ENCODE measurements at places on chromosomes 3 and 15.

- peaks cover 39% of the 10 kb centered on the region for H3K4me1 ChIP-seq
- H3K4me3 ChIP-seq: no peak overlapping the region
- DNase-seq: no peak
- peak overlapping the region; percentile 99 for H3K27ac ChIP-seq
- no peaks in the 10 kb centered on the region for H3K27me3 ChIP-seq
These were observed 2.6 kb upstream of the CCR4 start for GRCh38 chr3:32948625-32949445.

GRCh38 chr3:16181361-16181760 is 6.9 kb downstream of the GALNT15 start:
- no peak overlapping the region for H3K27ac ChIP-seq
- H3K4me3 ChIP-seq: no peak overlapping the region
- H3K36me3 ChIP-seq: no peaks in the 10 kb centered on the region

DNA sequence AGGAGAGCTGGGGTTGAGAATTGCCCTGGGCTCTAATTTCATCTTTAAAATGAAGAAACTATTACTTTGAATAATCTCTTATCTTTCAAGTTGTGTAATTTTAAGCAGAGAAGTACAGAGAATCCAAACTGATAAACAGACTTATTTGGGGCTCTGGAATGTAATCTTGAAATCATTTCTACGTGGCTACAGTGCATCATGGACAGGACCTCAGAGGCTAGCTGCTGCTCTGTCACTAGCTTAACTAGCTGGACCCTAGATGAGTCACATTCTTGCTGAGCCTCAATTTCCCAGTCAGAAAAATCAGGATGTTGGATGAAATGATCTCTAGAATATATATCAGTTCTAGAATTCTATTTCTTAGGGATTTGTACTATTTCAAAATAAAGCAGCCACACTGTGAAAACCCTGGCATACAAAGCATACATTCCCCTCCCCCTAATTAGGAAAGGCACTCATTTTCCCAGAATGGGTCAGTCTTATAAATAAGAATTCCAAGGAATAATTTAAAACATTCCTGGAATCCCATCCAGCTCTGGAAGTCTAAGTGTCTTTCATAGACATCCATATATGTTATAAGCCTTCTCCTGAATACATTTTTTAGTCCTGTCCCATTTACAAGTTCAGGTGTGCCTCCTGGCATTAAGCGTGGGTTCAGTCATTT is 47.2 kb downstream of the RASGRP1 start:
- H3K27ac ChIP-seq: peak overlapping the region; percentile 79
- H3K4me1 ChIP-seq: peaks cover 16% of the 10 kb centered on the region
- H3K27me3 ChIP-seq: no peaks in the 10 kb centered on the region
- H3K4me3 ChIP-seq: no peak overlapping the region

DNA sequence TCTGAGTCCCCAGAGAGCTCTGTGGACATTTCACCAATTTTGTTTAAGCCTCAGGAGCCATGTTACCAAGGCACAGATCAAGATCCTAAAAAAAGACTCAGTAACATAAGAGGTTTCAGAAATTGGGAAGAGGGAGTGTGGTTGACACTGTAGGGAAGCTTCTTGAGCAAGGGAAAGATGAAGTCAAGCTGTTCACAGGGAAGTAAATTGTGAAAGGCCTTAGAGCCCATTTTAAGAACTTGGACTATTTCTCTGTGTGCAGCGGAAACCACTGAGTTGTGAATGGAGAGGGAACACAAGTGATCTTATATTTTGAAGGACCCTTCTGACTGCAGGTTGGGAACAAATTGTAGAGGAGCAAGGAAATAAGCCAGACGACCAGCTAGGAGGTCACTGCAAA is 18.7 kb downstream of the BCL2A1 start:
- no peaks in the 10 kb centered on the region for H3K27me3 ChIP-seq
- DNase-seq: no peak

DNA sequence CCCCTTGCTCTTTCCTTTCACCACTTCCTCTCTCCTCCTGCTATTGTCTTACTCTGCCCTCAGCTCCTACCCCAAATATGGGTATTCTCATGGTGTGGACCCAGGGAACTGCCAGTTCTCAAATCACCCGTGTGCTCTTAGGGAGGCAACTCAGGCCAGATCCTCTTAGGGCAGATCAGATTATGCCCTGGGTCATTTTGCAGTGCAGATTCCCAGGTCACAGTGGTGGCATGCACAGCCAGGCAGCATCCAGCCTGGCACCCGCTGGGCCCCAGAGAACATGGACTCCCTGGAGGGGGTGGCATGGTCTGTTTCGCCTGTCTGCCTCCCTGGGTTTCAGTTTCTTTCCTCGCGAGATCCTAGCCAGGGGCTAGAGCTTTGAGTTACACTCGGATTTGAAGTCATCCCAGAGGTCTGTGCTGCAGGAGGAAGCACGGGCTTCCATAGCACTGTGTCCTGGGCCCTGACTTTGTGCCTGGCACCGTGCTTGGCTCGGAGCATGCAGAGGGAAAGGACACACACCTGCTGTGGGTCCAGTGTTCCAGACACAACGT is 96.1 kb downstream of the TOP2B start:
- no peak overlapping the region for H3K27ac ChIP-seq
- no peaks in the 10 kb centered on the region for H3K36me3 ChIP-seq
- peaks cover 17% of the 10 kb centered on the region for H3K27me3 ChIP-seq
- H3K4me1 ChIP-seq: no peaks in the 10 kb centered on the region
- no peak overlapping the region for H3K4me3 ChIP-seq

DNA sequence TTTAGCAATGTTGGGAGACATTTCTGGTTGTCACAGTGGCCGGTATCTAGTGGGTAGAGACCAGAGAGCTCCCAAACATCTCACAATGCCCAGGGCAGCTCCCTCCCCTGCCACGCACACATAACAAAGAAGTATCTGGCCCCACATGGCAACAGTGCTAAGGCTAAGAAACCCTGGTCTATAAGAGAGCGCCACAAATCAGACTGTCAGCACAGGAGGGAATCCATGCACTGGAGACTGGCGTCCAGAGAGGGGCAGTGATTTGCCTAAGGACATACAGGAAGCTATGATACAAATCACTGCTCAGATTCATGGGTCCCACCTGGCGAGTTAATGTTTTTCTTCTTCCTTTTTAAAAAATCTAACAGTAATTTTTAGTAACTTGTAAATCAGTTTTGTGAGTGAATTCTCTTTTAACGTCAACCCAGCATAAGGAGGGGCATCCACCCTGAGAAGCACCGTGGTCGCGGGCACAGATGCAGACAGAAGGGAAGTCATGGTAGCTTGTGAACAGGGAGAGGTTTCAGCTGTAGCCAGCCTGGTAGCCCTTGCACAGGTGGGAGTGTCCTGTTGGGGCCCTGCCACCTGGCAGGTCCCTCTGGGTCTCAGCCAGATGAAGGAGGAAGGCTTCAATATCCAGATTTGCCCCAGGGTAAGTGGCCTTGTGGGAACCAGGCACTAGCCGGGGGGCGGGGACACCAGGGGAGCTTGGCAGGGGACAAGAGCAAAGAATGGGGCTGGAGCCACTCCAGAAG is 8.7 kb downstream of the ISG20 start:
- H3K36me3 ChIP-seq: peaks cover 13% of the 10 kb centered on the region
- peak overlapping the region; percentile 87 for H3K4me3 ChIP-seq
- H3K27me3 ChIP-seq: no peaks in the 10 kb centered on the region

- peak overlapping the region; percentile 68 for H3K27ac ChIP-seq
- H3K27me3 ChIP-seq: no peaks in the 10 kb centered on the region
- no peaks in the 10 kb centered on the region for H3K36me3 ChIP-seq
- no peak for DNase-seq
- peaks cover 21% of the 10 kb centered on the region for H3K4me1 ChIP-seq
These were observed 19.3 kb upstream of the NRROS start for GRCh38 chr3:196620161-196620604.

- H3K4me3 ChIP-seq: no peak overlapping the region
- peaks cover 9% of the 10 kb centered on the region for H3K4me1 ChIP-seq
- H3K27me3 ChIP-seq: no peaks in the 10 kb centered on the region
- H3K27ac ChIP-seq: no peak overlapping the region
- H3K36me3 ChIP-seq: no peaks in the 10 kb centered on the region
These were observed 148.5 kb downstream of the WDR76 start for GRCh38 chr15:43975326-43975725.

GRCh38 chr3:161607056-161607455 is 110.4 kb downstream of the OTOL1 start:
- no peaks in the 10 kb centered on the region for H3K36me3 ChIP-seq
- no peaks in the 10 kb centered on the region for H3K27me3 ChIP-seq
- no peaks in the 10 kb centered on the region for H3K4me1 ChIP-seq
- H3K27ac ChIP-seq: no peak overlapping the region

DNA sequence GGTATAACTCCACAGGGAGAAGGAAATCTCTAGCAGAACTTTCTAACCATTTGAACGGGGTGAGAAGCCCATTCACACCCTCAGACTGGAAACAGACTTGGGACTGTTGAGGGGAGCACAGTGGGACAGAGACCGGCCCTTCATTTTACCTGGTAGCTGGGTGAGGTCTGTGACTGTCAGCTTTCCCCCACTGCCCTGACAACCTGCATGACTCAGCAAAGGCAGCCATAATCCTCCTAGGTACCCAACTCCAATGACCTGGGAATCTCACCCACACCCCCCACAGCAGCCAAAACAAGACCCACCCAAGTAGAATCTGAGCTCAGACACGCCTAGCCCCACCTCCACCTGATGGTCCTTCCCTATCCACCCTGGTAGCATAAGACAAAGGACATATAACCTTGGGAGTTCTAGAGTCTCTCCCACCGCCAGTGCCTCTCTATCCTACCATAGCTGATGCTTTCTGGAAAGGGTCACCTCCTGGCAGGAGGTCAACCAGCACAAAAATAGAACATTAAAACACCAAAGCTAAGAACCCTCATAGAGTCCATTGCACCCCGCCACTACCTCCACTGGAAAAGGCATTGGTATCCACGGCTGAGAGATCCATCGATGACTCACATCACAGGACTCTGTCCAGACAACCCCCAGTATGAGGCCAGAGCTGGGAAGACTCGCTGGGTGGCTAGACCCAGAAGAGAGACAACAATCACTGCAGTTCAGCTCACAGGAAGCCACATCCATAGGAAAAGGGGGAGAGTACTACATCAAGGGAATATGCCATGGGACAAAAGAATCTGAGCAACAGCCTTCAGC is 28.0 kb downstream of the SENP7 start:
- no peak for DNase-seq
- no peak overlapping the region for H3K4me3 ChIP-seq
- H3K36me3 ChIP-seq: peaks cover 10% of the 10 kb centered on the region
- peaks cover 49% of the 10 kb centered on the region for H3K4me1 ChIP-seq
- H3K27ac ChIP-seq: peak overlapping the region; percentile 19
- no peaks in the 10 kb centered on the region for H3K27me3 ChIP-seq

DNA sequence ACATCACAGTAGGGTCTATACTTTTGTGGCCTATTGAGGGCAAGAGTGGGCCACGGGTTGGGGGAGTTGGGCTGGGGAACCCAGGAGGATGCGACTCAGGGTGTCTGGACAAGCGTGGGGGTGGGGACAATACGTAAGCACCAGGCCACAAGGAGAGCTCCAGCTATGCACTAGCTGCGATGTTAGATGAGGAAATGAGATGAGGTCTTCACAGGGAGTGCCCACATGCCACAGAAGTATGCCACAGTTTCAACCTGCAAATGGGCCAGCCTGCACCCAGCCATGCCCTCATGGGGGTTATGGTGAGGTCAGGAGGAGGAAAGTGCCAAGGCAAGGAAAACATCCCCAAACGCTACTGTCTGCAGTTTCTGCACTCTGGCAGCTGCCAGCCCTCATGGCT is 30.5 kb downstream of the CACNA2D2 start:
- DNase-seq: no peak
- H3K27me3 ChIP-seq: no peaks in the 10 kb centered on the region
- peak overlapping the region; percentile 49 for H3K4me3 ChIP-seq
- H3K4me1 ChIP-seq: peaks cover 18% of the 10 kb centered on the region
- H3K27ac ChIP-seq: peak overlapping the region; percentile 49

DNA sequence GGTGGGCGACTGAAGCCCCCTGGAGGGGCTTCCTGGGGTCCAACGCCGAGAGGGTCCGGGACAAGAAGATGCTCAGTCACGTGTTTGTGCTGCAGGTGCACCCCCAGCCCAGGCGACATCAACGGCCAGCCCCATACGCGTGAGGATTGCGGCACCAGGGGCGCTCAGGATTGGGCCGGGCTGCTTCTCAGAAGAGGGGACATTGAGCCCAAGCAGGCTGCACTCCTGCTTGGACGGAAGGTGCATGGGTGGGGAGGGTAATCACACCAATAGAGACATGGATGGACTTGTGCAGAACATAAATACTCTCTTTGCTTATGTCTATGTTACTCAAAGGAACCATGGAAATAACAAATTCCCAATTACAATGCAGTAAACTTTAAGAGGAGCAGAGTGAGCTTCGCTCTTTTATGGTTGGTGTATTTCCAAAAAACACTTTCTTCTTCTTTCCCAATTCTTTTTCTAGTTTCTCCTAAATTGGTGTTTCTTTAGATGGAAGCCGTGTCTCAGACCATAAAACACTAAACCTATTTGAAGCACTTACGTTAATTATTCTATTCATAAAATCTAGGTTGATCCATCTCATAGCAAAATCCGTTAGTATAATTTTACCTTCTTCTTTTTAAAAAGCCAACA is 182.7 kb downstream of the GOLGA6L6 start:
- H3K36me3 ChIP-seq: no peaks in the 10 kb centered on the region
- no peak overlapping the region for H3K27ac ChIP-seq
- peaks cover 10% of the 10 kb centered on the region for H3K4me1 ChIP-seq
- H3K4me3 ChIP-seq: no peak overlapping the region
- DNase-seq: no peak

- H3K27me3 ChIP-seq: peaks cover 4% of the 10 kb centered on the region
- H3K4me3 ChIP-seq: no peak overlapping the region
- no peak for DNase-seq
- H3K36me3 ChIP-seq: peaks cover 3% of the 10 kb centered on the region
- H3K27ac ChIP-seq: no peak overlapping the region
These were observed 38.5 kb upstream of the CTSH start for GRCh38 chr15:78983146-78983918.

- H3K36me3 ChIP-seq: no peaks in the 10 kb centered on the region
- peaks cover 69% of the 10 kb centered on the region for H3K4me1 ChIP-seq
- peak overlapping the region; percentile 86 for H3K27ac ChIP-seq
- DNase-seq: no peak
These were observed 9.5 kb downstream of the SMAD3 start for GRCh38 chr15:67074886-67075229.

GRCh38 chr3:12536423-12536822 is 8.9 kb downstream of the MKRN2OS start:
- no peak overlapping the region for H3K4me3 ChIP-seq
- H3K27ac ChIP-seq: peak overlapping the region; percentile 54
- no peak for DNase-seq
- H3K36me3 ChIP-seq: peaks cover 5% of the 10 kb centered on the region
- H3K4me1 ChIP-seq: peaks cover 3% of the 10 kb centered on the region
- H3K27me3 ChIP-seq: no peaks in the 10 kb centered on the region

- DNase-seq: peak; percentile 12
- peaks cover 2% of the 10 kb centered on the region for H3K36me3 ChIP-seq
- peaks cover 14% of the 10 kb centered on the region for H3K4me1 ChIP-seq
- H3K27me3 ChIP-seq: peaks cover 8% of the 10 kb centered on the region
- H3K27ac ChIP-seq: peak overlapping the region; percentile 81
- peak overlapping the region; percentile 93 for H3K4me3 ChIP-seq
These were observed 562 bp downstream of the NEO1 start for GRCh38 chr15:73052653-73053397.

DNA sequence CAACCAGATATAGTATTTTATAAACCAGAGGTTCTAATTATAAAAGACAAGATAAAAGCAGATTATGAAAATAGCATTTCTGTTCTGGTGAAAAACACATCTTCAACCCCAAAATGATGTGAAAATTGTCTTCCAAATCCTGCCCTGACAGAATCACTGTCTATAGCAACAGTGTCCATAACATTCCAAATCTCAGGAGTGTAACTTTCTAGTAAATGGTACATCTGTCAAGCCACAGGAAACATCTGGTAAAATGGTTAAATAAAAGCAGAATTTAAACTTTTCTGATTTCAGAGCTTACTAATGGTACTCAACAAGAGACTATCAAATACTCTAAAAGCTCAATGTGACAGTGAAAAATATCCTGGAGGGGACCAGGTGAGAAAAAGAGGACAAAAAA is 60.5 kb downstream of the VGLL4 start:
- H3K27ac ChIP-seq: peak overlapping the region; percentile 88
- H3K4me3 ChIP-seq: no peak overlapping the region
- peaks cover 45% of the 10 kb centered on the region for H3K4me1 ChIP-seq
- peaks cover under 1% of the 10 kb centered on the region for H3K36me3 ChIP-seq
- no peaks in the 10 kb centered on the region for H3K27me3 ChIP-seq

Measured in T-helper 17 cell (primary cell).